ENCODE measurements at places on chromosomes 5 and 9.

DNA sequence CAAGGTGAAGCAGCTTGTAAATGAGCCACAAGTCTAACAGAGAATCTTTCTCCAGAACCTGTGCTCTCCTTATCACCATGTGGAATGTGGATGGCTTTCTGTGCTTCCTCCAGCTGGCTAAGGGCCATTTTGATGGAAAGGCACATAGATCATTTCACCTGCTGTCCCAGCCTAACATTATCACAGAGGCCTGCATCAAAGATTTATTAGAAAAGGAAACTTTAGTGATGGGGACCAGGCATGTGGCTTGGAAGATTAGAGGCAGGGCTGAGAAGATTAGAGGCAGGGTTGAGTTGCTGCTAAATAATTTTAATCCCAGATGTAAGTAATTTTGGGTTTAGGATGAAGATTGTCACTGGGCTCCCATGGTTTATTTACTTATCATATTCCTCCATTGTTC is 6.3 kb downstream of the SPEF2 start:
- DNase-seq, result no peak

- DNase-seq, result no peak
These were observed 480.8 kb upstream of the CCNG1 start for GRCh38 chr5:162956570-162956969.

DNA sequence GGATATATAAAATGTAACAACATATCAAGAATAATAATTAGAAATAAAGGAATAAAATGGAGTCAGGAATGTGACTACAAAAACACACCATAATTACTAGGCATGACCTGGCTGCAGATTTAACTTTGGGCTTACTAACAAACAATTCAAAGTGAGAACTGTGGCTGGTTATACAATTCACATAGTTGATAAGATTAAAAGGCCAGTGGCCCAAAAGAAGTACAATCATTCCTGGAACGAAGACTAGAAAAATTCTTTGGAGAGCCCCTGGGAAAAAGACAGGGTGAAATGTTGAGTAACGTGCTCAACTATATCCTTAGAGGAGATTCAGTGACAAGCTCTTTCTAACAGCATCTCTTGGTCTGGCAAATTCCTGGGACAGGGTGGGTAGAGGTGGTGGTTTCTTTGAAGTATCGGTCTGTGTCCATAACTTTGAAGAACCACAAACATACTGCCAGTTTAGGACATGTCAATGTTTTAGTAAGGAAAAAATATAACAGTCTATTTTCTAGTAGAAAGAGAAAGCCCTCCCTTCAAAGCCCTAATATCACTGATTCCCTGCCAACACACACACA is 75.0 kb upstream of the IL6ST start:
- no peak for DNase-seq

DNA sequence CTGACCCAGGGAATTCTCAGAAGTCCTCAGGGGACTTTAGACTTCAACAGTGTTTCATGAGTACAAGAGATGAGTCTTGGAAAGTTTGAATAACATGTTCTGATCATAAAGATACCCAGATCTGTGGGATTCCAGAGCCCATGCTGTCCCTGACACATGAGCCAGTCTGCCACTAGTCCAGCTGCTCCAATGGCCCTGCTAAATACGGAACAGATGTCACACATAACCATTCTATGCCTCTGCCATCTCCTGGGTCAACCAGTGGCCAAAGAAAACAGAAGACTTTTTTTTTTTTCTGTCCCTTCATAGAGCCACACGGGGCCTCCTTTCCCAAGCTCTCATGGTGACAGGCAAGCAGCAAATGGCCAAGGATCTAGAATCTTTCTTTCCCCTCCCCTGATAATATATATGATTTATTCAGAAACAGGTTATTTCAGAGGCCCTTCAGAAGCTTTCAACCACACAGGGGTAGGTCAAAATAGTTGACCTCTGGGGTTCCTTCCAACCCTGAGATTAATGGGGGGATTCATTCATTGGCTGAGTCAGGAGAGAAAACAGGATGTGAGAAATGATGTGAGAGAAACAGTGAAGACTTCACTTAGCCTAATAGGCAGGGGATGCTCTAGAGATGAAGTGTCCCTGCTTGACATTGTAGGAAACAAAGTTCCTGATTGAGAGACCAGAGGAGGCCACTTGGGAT is 367.7 kb downstream of the CDK5RAP2 start:
- no peak for DNase-seq

GRCh38 chr5:18772475-18772874 is 1138.2 kb downstream of the TAF11L14 start:
- DNase-seq, result no peak

- DNase-seq, result peak; percentile 17
These were observed at the start of gene GAS1 for GRCh38 chr9:86947146-86948073. Gene GAS1 (minus strand): TSS chr9:86947506. CDS start chr9:86946779, 727 bp downstream.

DNA sequence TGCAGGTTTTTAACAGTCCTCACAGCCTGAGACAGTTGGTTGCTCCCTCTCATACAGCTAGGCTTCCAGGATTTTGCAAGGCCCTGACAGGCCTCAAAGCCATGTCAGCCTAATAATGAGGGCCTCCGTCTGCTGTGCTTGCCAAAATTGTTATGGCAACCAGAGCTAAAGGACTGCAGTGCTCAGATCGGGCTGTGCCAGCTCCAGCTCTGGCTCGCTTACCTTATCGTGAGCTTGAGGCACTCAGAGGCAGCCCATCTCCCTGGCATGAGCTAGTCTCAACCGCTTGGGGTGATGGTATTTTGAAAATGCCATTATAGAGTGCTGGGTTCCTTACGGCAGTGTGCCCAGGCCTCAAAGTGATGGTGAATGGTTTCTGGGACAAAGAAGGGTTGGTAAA is 8.4 kb downstream of the MTAP start:
- no peak for DNase-seq

DNA sequence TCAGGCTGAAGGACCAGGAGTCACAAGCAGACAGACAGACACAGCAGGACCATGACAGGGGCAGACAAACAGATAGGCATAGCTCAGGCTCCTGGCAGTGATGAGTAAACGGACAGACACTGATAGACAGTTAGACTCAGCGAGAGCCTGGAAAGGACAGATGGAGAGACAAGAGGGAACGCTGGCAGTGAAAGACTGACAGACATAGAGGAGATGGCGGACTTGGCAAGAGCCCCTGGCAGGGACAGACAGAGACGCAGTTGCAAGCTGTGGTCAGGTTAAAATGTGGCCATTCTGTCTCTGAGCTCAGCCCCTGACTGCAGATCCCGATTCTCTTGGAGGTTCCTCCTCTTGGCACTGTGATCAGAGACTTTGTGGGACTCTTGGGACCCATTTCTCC is 13.6 kb downstream of the CSF2 start:
- DNase-seq, result no peak

DNA sequence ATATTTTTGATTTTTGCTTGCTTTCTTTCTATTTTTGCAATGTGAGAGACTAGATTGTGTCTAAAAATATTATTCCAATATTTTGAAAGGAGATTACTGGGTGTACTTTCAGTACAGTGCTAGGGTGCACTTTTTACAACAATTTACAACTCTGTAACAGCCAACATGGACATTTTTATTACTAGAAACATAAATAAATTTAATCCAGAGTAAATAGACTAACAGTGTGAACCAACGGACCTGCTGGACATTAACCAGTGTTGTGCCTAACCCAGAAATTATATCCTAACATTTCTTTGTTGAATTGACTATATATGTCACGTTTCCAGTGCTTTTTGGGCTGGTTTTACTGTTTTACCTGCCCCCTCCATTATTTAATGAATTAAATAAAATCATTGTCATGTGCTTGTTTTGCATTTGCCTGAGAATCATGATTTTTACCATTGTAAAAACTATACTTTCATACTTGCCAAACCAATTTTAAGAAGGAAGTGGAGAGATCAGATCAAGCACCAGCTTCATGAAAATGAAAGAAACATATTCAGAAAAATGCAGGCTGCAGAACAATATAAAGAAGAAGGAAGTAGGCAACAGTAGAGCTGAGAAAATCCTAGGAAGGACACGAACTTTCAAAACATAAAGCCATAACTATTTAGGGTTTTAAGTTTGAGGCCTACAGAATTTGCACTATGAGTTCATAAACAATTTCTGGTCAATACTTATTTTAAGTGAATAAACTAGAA is 400.8 kb upstream of the PIK3R1 start:
- DNase-seq, result no peak

DNA sequence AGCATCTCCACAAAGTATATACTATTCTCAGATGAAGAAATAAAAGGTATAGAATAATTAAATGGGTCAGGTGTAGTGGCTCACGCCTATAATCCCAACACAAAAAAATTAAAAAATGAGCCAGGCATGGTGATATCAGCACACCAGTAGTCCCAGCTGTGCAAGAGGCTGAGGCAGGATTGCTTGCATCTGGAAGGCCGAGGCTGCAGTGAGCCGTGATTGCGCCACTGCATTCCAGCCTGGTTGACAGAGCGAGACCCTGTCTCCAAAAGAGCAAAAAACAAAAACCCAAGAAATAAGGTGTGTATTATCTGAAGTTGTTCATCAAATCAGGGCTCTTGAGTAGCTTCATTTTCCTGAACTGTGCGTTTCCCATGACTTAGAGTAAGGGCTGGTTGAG is 83.2 kb upstream of the MYO10 start:
- DNase-seq, result no peak

DNA sequence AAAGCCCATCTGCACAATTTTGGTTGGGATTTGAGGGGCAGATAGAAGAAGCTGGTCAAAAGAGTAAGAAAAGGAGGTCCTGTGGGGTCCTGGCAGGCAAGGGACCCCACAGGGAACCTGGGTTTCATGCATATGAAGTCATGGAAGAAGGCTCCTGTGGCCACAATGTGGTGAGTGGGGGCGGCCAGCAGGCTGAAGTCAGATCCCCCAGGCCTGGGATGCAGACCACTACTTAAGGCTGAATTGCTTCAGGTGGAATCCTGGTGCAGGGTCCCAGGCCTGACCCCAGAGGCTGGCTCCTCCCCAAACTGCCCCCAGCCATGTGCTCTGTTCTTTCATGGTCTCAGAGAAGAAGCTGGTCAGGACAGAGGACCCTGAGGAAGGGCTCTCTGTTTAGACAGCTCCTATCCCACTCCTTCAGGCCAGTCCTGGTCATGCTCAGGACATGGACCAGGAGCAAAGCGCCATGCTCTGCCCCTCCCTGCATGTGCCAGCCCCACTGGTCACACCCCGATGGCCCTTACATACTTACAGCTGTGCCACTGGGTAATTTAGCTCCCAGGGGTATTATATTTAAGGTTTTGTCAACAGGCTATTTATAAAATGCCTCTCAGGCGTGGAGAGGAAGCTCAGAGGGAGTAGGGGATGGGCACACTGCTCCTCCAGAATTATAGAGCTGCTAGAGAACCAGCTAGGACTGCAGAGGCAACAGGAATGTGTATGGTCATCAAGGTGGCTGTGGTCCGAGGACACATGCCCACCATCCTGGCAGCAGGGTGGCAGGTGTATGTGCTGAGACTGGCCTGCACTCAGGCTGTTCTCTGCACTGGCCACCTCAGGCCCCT is 33.4 kb downstream of the C5orf15 start:
- DNase-seq, result peak; percentile 61

- DNase-seq, result no peak
These were observed 76.6 kb upstream of the MAST4 start for GRCh38 chr5:66519626-66520025.

GRCh38 chr5:117454716-117455212 is 880.1 kb upstream of the SEMA6A start:
- peak; percentile 44 for DNase-seq

DNA sequence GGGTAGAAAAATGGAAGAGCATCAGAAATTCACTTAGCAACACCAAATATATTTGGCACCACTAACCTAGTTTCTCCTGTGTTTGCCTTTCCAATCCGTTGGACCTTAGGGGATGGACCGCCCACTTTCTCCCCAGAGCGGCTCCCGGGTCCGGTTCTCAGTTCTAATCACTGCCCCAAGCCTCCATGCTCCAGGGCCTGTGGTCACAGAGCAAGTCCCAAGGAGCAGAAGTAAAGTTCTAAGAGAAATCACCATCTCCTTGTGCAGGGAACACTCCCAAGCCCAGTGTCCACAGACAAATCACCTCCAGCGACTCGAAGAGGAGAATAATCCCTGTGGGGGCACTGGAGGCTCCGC is 728 bp upstream of the SLC1A1 start:
- DNase-seq, result no peak

GRCh38 chr9:98540476-98540875 is 168.3 kb downstream of the GABBR2 start:
- no peak for DNase-seq

DNA sequence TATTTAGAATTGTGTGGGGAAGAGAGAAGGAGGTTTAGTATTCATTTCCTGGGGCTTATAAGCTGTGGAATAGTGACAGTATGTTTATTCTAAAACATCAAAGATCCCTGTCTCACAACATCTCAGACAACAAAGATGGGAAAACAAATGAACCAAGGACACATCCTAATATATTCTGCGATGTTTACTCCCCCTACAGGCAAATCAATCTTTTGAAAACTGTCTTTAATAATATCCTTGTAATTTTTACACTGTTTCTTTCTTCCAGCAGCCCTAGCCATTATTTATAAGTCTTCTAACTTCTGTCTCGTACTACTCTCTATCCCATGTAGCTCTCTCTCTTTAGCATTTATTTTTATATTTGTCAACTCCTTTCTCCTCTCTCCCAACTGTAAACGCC is 33.5 kb upstream of the TMEM252 start:
- no peak for DNase-seq

GRCh38 chr5:39176759-39177630 is 42.4 kb downstream of the FYB1 start:
- no peak for DNase-seq

- no peak for DNase-seq
These were observed 1392.3 kb upstream of the CDH9 start for GRCh38 chr5:28430565-28431178.

GRCh38 chr5:77210091-77210963 is at the start of gene PDE8B:
Gene PDE8B (plus strand): TSS chr5:77210680. CDS start chr5:77210926, 246 bp downstream.
- no peak for DNase-seq

- no peak for DNase-seq
These were observed 20.5 kb downstream of the SLC1A1 start for GRCh38 chr9:4510546-4511322.

DNA sequence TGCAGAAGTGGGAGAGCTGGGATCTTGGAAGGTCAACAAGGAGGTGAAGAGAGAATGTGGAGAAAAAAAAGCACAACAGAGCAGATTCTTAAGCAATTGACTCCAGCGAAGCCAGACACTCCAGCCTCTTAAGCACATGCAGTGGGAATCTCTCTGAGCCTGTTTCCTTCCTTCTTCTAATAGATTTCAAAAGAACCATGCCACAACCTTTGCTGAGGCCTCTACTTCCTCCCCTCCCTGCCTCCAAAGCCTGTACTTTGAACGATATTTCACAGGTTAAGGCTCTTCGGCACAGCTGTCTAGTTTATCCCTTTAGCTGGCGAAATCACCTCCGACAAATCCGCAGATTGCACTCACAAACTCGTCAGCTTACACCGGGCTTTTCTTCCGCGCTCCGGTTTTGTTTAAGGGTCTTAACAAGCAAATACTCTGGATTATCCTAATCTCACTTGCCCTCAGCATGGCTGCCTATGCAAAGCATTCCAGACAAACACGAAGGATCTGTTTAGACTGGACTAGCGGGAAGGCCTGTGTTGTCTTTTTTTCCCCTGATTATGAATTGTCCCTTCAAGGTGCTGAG is 211.6 kb upstream of the PANK3 start:
- DNase-seq, result no peak

Measured in COR-L47 (cell line).